ENCODE measurements at places on chromosomes 7 and 10. TPM values are rescaled to one million over a fixed set of nuclear protein-coding genes. Genes with fewer than 3 reads are reported as not detected.

DNA sequence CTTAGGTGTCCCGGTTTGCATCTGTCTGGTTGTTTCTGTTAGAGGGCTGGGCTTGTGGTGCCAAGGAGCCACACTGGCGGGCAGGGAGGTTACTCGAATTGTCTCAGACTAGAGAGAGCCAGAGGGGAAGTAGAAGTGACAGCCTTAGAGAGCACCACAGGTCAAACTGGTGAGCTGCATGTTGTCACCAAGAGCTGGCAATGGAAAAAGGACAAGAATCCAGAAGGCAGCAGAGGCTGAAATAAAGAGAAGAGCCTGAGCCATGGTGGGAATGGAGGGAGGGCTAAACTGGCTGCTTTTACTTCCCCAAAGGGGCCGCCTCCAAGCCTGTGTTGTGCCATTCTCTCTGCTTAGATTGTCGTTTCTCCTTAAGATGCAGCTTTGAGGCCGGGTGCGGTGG, 31.1 kb upstream of the RHBDD2 start:
- no peak for DNase-seq

DNA sequence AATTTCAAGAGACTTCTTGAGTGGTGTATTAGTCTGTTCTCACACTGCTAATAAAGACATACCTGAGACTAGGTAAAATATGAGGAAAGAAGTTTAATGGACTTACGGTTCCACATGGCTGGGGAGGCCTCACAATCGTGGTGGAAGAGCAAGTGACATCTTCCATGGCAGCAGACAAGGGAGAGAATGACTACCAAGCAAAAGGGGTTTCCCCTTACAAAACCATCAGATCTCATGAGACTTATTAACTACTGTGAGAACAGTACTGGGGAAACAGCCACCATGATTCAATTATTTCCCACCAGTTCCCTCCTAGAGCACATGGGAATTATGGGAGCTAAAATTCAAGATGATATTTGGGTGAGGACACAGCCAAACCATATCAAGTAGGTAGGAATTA, 150.5 kb downstream of the PCDH15 start:
- no peak for DNase-seq

DNA sequence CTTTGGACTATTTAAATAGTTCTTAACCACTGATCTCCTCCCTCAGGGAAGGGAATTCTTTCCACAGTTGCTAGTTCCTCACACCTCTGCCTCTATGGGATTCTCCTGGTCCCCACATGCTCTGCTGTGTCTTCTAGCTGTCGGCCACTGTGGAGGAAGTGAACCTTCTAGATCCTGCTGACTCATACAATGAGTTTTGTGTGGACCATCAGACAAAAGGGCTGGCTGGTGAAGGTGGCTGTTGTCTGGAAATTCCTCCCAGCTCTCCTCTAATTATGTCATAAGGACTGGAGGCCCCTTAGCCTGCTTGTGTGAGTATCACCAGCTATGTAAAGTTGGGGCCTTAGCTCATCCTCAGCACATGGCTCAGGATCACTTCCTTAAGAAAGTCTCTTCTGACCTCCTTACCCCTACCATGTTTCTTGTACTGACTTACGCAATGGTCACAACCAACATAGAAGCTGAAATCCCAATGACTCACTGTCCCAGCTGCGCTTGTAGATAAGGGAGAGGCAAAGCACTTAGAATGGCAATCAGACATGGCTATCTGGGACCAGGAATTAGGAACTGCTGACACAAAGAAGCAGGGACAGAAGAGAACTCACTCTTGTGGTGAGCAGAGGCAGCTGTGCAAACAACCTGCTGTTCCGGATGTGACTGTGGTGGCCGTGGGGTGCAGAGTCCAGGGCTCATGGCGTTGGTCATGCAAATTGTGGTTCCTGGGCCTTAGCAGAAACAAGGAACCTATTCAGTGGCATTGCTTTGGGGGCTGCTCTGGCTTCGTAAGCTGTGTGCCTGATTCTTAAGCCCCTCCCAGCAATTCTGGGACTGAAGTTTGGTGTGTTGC, 2.5 kb upstream of the MACC1 start:
- peak; percentile 63 for DNase-seq

DNA sequence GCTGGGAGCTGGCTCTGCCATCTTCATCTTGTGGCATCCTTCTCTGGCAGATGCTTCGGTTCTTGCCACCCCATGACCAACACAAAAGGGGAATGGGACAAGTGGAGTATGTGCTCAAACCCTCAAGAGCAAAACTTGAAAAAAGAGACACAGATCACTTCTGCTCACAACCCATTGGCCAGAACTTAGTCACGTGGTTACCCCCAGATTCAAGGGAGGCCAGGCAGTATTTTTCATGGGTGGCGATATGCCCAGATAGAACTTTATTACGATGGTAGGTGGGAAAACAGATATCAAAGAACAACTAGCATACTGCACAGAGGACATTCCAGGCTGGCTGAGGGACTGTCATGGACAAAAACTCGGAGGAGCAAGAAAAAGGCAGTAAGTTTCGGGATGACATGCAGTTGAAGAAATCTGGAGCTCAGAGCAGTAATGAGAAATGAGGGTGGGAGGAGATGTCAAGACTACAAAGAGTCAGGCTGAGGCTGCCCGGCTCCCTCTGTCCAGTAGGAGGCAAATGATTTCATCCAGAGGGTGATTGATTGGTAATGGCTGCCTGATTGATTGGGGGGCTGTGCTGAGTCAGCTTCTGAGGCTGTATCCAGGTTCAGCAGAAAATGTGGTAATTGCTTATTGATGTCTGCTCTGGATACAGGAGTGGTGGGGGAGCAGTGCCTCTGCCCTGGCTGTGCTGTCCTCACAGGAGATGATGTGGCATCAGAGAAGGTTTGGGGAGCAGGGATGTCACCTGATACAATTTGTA, 25.3 kb downstream of the COL13A1 start:
- no peak for DNase-seq

GRCh38 chr10:11689945-11690736, 52.0 kb upstream of the ECHDC3 start:
- no peak for DNase-seq

DNA sequence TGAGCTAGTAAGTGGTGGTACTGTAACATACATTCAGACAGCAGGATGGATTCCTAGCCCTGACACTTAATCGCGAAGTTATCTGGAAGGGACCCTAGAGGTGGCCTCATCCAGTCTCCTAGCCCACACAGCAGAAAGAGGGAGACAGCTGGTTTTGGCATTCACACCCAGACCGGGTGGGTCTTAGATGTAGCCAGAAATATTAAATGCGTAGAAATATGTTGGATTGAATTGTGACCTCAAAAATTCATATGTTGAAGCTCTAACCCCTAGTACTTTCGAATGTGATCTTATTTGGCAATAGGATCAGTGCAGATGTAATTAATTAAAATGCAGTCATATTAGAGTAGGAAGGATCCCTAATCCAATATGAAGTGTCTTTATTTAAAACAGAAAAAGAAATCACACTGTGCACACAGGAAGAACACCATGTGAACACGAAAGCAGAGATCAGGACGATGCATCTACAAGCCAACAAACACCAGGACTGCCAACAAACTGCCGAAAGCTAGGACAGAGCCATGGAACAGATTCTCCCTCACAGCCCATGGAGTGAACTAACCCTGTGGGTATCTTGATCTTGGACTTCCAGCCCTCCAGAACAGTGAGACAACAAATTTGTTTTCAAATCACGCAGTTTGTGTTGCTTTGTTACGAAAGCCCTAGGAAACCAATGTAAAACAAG, 2.9 kb upstream of the XPNPEP1 start:
- DNase-seq, result no peak

DNA sequence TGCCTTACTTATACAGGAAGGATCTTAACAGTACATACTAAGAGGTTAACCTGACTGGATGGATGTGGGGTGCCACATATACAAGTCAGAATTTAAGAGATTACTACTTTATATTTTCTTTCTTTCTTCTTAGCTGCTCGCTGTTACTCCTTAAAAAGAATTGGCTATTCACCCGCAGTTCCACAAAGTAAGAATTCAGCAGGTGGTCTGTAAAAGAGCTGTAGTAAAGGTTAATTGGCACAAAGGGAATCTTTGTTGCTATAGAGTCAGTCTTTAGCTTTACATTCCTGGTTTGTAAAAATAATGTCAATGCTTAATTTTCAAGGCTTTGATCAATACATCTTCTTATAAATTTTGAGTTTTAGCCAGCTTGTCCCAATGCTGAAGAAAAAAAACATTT, 43.2 kb downstream of the RALA start:
- DNase-seq, result no peak

DNA sequence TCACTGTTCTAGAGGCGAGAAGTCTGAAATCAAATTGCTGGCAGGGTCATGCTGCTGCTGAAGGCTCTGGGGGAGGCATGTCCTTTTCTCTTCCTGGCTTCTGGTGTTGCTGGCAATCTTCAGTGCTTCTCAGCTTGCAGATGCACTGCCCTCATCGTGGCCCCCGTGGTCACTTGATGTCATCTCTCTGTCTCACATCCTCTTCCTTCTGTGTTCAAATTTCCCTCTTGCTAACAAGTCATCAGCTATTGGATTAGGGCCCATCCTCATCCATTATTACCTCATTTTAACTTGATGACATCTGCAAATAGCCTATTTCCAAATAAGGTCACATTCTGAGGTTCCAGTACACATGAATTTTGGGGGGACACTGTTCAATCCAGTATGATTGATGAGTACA, 36.6 kb upstream of the SRGN start:
- no peak for DNase-seq

- DNase-seq, result no peak
Measured at GRCh38 chr7:136528329-136528728, 340.1 kb upstream of the CHRM2 start.

DNA sequence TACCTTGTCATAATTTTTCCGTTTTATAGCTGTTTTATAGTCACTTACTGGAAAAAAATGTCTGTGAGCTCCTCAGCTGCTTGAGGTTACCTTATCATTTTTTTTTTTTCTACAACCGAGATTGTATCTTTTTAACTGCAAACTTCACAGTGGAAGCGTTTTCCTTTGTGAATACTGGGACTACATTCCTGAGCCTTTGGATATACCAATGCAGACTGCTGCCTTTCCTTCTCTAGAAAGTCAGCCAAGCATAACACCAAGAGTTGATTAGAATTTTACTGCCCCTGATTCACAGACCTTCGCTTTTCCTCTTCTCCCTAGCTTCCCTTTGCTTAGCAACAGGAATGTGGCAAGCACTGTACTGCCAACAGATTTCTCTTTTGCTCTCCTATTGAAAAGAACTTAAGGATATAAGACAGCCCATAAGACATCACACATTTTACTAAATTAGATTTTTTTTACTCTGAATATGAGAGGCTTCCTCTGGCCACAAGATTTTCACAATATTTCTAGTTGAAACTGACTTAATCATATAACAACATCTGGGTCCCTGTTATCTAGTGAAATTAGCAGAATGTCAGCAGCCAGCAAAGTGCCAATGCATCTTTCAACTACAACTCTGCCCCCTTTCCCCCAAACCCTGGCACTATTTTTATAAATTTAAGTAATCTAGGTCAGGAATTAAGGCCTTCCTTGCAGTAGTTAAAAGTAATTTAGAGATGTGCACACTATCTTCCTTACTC, 170.6 kb downstream of the PRKG1 start:
- DNase-seq, result no peak

GRCh38 chr7:43584195-43584586, 1.3 kb downstream of the STK17A start:
- no peak for DNase-seq

Gene FAM25C
- not detected for total RNA-seq

Gene EGR2
- 5.7 TPM for total RNA-seq

Gene MEOX2
- total RNA-seq, result 5.6 TPM

Gene UPK3BL2
- total RNA-seq, result 132 TPM

Gene HEPACAM2
- not detected for total RNA-seq

Gene OPN1SW
- total RNA-seq, result not detected

Gene MMP21
- total RNA-seq, result not detected

Gene UCN3
- not detected for total RNA-seq

Data from ureter (tissue), 1 donor.